Mesothelial cell of epicardium (in vitro differentiated cells): ENCODE measurements at places on chromosomes 6 and 20.

GRCh38 chr6:148242180-148242579 is 100.5 kb upstream of the SASH1 start:
- H3K4me1 ChIP-seq, result peaks cover 40% of the 10 kb centered on the region
- no peak overlapping the region for H3K4me3 ChIP-seq
- no peaks in the 10 kb centered on the region for H3K27me3 ChIP-seq
- no peaks in the 10 kb centered on the region for H3K36me3 ChIP-seq
- no peak overlapping the region for H3K27ac ChIP-seq
- no peak for DNase-seq

- H3K36me3 ChIP-seq, result no peaks in the 10 kb centered on the region
- no peak overlapping the region for H3K27ac ChIP-seq
- H3K4me1 ChIP-seq, result no peaks in the 10 kb centered on the region
- no peak overlapping the region for H3K4me3 ChIP-seq
Measured at GRCh38 chr6:299104-299980, 7.1 kb downstream of the DUSP22 start.

GRCh38 chr20:34675993-34676641 is 775 bp downstream of the PIGU start:
- peak overlapping the region; percentile 98 for H3K27ac ChIP-seq
- H3K27me3 ChIP-seq, result no peaks in the 10 kb centered on the region
- DNase-seq, result no peak
- no peaks in the 10 kb centered on the region for H3K36me3 ChIP-seq
- H3K4me1 ChIP-seq, result peaks cover 16% of the 10 kb centered on the region
- H3K4me3 ChIP-seq, result peak overlapping the region; percentile 90

- H3K27me3 ChIP-seq, result peaks cover 5% of the 10 kb centered on the region
- H3K4me1 ChIP-seq, result peaks cover 18% of the 10 kb centered on the region
- H3K36me3 ChIP-seq, result peaks cover 25% of the 10 kb centered on the region
- no peak overlapping the region for H3K27ac ChIP-seq
- H3K4me3 ChIP-seq, result no peak overlapping the region
Measured at GRCh38 chr6:33251395-33252012, 20.2 kb downstream of the VPS52 start.
